Cardiac septum (tissue), 1 donor: ENCODE measurements at places on chromosomes 3 and 15. TPM values are rescaled to one million over a fixed set of nuclear protein-coding genes. Genes with fewer than 3 reads are reported as not detected.

Gene ALDH1A3
- total RNA-seq: 7.8 TPM

- no peak for DNase-seq
Measured at GRCh38 chr3:193046371-193046770, 128.7 kb upstream of the MB21D2 start.

Gene AQP9
- 2.9 TPM for total RNA-seq

DNA sequence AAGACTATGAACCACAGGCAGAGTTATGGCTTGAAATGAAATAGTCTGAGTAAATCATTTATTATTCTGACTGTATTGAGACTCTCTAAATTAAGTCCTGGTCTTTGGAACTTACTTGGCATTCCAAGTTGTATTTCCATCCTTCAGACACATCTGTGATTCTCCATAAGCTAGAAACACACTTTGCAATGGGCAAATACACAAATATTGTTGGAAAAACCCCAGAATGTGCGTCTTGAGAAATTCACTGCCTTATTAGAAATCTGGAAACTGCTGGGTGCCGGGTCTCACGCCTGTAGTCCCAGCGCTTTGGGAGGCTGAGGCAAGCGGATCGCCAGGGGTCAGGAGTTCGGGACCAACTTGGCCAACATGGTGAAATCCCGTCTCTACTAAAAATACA, 87.8 kb downstream of the WWTR1 start:
- no peak for DNase-seq

DNA sequence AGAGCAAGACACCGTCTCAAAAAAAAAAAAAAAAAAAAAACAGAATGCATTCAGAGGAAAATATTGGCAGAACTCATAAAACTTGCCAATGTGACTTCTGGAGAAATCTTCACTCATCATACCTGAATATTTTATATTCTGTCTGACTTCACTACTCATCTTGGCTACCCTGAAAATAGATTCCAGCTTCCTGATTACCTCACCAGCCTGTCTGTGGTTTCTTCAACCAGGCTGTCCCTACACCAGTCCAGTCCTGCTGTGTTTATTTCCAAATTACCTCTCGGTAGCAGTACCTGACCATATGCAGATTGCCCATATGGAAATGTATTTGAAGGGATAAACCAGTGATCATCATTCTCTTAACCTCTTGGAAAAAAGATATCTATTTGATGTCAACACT, 9.3 kb upstream of the P3H2 start:
- DNase-seq: no peak

- no peak for DNase-seq
Measured at GRCh38 chr3:190860521-190860920, 2.0 kb downstream of the GMNC start.

DNA sequence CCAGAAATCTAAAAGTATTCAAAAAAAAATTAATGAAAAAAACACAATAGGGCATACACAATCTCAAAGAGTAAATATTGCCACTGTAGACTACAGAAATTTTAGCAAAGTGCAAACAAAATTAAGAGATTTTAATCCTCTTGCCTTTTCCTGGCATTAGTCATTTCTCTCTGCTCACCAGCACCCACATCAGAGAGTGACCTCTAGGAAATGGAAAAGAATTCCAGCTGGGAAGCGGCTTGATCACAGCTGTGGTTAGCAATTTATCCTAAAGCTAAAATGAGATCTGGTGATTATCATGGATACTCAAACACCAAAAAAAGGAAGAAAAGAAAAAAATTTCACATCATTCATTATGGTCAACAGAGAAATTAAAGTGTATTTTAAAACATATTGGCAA, 7.5 kb downstream of the CSNK1G1 start:
- no peak for DNase-seq

Gene CLEC3B
- 77.1 TPM for total RNA-seq

Gene SI
- not detected for total RNA-seq

Gene A4GNT
- not detected for total RNA-seq

- no peak for DNase-seq
Measured at GRCh38 chr15:66505430-66505811, 295 bp downstream of the ZWILCH start.

DNA sequence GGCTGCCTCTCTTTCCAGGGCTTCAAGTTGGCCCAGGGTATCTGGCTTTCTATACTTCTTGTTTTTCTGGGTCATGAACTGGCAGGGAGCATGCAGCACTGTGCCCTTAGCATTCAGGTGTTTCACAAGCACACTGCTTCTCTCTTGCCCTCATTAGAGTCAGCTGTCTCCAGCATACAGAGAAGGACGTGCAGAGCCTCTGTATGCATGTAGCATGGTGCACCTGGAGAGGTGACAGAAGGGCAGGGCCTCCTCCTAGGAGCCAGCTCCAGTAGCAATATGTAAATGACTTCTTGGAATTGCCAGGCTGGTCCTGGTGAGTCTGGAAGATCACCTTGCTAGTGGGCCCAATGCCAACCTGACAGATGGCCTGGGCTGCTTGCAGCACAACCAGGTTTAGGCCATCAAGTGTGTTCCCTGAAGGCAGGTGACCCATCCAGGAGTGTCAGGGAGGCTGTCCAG, 44.8 kb upstream of the ATP2C1 start:
- DNase-seq: no peak

DNA sequence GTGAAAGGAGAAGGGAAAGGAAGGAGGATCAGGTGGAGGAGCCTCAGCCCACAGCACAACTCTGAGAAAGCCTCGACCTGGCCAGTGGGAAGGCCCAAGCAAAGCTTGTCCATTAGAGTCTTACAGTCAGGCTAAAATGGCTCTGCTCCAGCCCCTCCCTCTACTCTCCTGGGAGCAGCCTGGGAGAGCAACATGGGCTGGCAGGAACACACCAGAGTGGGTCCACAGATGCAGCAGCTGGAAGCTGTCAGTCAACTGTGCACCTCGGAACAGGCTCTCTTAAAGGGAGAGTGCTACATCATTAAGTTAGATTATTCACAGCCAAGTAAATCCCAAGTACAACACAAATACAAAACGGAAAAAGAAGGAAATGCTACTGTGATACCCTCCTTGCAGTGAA, 98.0 kb upstream of the LIMD1 start:
- no peak for DNase-seq

Gene TRPC1
- 18.7 TPM for total RNA-seq

Gene ADAMTS7
- total RNA-seq: 17.8 TPM

Gene TRIM71
- not detected for total RNA-seq

DNA sequence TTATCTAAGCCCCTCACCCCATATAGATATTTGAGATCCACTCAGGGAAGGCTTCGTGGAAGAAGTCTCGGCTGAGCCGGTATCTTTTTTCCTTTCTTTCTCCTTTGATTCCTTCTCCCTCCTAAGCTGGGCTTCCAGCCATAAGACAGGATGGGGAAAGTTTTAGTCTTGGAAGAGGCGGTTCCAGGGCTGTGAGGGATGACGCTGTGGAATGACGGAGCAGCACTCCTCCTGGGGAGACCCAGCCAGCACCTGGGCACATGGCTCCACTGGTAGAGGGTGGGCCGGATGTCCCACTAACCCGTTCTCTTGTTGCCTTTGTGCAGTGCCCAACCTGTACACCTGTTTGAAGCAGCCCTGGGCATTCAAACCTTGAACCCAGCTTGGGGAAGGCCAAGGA, 43.2 kb upstream of the FAM107A start:
- no peak for DNase-seq

GRCh38 chr3:154875142-154875541, 205.0 kb upstream of the MME start:
- DNase-seq: no peak

Gene CACNA1D
- 0.46 TPM for total RNA-seq

DNA sequence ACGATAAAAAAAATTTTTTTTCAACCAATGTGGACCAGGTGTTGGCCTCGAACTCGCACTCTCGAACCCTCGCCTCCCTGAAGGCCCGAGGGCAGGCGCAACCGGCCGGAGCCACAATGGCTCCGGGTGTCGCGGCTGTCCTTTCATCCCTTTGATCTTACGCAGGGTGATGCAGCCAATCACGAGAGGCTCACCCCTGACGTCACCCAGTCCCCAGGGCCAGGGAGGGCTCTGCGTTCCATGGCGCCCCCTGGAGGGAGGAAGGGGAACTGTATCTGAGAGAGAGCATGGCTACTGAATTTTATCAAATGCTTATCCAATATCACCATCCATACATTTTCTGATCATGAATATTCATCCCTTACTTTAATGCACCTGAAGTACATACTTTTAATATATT, 15.4 kb upstream of the GMNC start:
- DNase-seq: no peak

- no peak for DNase-seq
Measured at GRCh38 chr3:170132335-170132734, 49.2 kb downstream of the PHC3 start.

GRCh38 chr3:98012979-98013378, 22.1 kb downstream of the GABRR3 start:
- DNase-seq: no peak

GRCh38 chr15:70017801-70018200, 79.9 kb downstream of the TLE3 start:
- peak; percentile 26 for DNase-seq

Gene IL17RD
- 4.3 TPM for total RNA-seq

GRCh38 chr3:129665024-129665768, 58.7 kb upstream of the PLXND1 start:
- DNase-seq: no peak

Gene CLRN1
- not detected for total RNA-seq

Gene GREM1
- 0.59 TPM for total RNA-seq

- DNase-seq: no peak
Measured at GRCh38 chr15:60612400-60613048, 133.6 kb upstream of the ICE2 start.

GRCh38 chr15:96924570-96924969, 594.1 kb downstream of the NR2F2 start:
- DNase-seq: no peak

- no peak for DNase-seq
Measured at GRCh38 chr3:14822670-14823390, 4.1 kb downstream of the FGD5 start.

- no peak for DNase-seq
Measured at GRCh38 chr3:98114264-98114663, 16.3 kb upstream of the OR5H1 start.

GRCh38 chr3:125045965-125046364, 9.8 kb downstream of the HEG1 start:
- no peak for DNase-seq

DNA sequence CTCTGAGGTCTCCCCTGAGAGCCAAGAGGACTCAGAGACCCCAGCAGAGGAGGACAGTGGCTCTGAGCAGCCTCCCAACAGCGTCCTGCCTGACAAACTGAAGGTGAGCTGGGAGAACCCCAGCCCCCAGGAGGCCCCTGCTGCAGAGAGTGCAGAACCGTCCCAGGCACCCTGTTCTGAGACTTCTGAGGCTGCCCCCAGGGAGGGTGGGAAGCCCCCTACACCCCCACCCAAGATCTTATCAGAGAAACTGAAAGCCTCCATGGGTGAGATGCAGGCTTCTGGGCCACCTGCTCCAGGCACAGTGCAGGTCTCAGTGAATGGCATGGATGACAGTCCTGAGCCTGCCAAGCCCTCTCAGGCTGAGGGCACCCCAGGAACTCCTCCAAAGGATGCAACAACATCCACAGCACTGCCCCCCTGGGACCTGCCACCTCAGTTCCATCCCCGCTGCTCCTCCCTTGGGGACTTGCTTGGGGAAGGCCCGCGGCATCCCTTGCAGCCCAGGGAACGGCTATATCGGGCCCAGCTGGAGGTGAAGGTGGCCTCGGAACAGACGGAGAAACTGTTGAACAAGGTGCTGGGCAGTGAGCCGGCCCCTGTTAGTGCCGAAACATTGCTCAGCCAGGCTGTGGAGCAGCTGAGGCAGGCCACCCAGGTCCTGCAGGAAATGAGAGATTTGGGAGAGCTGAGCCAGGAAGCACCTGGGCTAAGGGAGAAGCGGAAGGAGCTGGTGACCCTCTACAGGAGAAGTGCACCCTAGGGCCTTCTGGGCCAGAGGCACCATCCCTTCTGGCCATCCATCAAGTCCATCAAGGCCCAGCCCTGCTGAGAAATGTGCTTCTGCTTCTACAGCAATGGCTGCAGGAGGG, 23.6 kb downstream of the PLEKHO2 start:
- DNase-seq: no peak

Gene PIERCE2
- total RNA-seq: 3.2 TPM

DNA sequence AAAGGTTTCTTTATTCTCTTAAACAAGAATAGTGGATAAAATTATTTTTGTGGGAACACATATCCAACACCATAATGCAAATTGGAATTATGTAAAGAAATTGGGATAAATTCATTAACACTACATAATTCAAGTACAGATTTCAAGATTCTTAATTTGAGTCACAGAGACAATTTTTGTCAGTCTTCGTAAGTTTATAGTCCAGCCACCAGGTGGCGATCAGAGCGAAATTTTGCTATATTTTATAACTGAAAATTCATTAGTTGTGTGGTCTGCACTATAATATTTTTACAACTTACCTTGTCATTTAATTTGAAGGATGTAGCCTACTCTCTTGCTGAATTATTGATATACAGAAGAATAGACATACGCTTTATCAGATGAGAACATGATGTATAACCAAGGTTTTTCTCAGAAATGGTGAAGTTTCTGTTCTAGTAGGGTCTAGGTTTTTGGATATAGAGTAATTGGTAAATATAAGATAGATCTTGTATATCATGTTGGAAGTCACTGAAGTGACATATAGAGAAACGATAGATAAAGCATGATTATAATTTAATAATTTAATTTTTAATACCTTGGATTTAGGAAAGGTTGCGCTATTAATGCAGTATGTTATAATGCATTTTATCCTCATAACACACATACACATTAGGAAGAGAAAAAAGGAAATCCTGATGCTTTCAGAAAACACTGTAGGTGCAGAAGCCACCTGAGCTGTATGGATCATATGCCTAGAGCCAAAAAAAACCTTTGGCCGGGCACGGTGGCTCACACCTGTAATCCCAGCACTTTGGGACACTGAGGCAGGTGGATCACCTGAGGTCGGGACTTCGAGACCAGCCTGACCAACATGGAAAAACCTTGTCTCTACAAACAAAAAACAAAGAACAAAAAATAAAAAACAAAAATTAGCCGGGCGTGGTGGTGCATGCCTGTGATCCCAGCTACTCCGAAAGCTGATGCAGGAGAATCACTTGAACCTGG, 31.7 kb downstream of the PLSCR4 start:
- no peak for DNase-seq

Gene TRH
- not detected for total RNA-seq

DNA sequence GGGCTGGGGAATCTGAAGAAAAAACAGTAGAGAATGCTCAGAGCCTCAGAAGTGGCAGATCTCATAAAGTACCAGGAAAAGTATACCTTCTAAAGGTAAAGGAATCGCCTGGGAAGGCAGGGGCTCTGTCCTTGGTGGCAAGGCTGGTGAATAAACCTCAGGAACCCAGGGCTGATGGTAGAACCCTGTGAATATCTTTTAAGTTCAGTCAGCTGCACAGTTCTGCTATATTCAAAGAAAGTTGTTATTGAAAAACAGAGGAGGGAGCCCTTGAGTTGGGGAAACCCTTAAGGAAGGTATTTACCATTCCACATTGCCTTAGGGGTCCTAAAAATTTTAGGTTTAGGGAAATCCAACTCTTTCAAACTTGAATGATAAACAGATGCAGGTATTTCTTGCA, 31.2 kb downstream of the ZPLD1 start:
- no peak for DNase-seq

Gene PLAAT1
- 9.2 TPM for total RNA-seq

GRCh38 chr3:48565186-48565585, 1.6 kb upstream of the UCN2 start:
- no peak for DNase-seq
